Calu3 (cell line): ENCODE measurements at places on chromosomes 16 and 17. TPM values are rescaled to one million over a fixed set of nuclear protein-coding genes. Genes with fewer than 3 reads are reported as not detected.

DNA sequence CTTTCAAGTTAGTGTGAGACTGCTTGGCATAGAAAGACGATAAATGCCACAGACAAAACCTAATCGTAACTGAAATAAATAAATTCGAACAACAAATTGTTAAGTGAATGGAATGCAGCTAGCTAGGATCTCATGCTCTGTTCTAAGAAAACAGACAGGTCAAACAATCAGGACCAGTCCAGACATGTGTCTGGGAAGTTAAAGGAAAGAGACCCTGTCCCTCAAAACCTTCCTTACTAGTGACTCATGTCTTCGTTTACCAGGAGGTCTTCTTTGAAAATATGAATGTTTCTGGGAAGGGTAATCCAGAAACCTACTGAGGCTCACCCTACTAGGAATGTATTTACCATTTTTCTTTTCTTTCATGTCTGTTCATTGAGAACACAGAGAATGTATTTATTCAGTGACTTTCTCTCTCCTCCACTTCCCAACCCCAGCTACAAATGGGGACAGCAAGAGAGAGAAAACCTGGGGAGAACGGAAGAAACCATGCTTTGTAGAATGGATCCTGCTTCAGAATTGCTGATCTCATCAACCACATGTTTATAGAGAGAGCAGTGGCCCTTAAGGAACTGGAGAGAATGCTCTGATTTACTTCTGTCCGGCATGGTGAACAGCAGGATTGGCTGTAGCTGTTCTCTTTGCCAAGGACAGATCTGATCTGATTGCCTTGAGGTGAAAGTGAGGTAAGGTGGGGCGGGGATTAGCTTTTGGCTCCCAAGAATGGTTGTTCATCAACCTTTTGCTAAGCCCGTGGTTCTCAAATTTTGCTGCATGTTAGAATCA is 39.4 kb upstream of the DHX8 start:
- DNase-seq = no peak

DNA sequence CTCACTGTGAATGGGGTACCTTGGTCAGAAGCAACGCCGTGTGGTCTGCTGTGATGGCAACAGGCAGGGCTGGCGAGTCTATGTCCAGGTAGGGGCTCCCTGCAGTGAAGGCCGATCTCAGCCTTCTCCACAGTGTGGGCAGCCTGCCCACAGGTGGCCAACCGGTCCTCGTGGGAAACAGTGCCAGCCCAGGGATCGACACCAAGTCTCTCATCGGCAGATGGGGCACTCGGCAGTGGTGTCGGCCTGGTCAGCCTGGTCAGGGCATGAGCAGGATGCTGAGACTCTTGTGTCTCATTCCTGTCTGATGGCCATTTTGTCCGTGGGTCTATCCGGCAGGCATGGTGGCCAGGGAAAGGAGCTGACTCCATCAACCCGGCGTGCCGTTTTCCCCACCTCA is 92.2 kb downstream of the TNFRSF13B start:
- no peak for DNase-seq

DNA sequence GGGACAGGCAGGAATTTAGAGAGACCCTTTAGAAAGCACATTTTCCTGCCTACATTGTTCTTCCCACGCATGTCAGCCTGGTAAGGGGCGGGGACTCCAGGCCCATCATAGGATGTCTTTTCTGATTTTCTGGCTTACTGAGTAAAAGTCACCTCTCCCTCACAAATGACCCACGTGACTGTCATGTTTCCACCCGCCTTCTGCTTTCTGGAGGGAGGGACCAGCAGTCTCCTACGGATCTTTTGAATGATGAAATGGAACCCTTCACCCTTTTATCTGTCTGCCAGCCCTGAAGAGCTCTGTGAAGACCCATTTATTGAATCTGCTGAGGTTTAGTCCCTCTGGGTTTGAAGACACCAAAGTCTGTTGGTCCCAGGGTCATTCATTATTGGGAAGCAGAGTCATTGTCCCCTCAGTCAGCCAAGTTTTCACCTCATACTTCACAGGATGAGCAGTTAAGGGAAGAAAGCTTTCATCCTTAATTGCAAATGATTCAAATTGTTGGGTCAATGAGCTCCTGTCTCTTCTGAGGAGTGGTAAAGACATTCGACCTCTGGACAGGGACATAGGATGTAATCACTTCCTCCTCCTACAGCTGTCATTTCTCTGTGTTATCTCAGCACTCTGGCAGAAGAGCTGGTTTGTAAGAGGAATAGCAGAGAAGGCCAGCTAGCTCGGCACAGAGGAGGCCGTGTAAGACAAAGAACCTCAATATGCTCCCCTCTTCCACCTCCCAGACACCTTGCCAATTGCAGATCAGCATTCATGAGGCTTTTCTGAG is 446.1 kb downstream of the HS3ST3B1 start:
- DNase-seq = no peak

DNA sequence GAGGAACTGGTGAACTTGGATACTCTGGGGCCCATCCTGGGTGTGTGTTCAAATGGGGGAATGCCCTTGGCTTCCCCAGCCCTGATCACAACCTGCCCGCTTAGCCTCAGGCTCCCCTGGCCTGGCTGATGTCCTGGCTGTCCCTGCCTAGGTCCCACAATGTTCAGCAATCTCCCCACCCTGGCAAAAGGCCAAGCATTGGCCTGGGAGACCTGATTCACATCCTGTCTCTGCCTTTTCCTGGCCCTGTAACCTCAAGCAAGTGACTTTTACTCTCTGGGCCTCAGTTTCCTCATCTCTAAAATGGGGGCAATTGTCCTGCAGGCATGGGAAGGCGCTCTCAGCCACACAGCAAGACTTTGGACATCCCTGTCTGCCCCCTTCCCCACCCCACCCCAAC is 14.4 kb downstream of the CPNE2 start:
- no peak for DNase-seq

GRCh38 chr17:68295086-68295485 is 3.8 kb downstream of the ARSG start:
- DNase-seq = no peak

ABI3 gene
- not detected in 2 replicates for total RNA-seq
